ENCODE measurements at places on chromosomes 7 and 10. TPM values are rescaled to one million over a fixed set of nuclear protein-coding genes. Genes with fewer than 3 reads are reported as not detected.

Gene GFRA1
- total RNA-seq = 0.95 TPM

Gene ZNF33B
- 15.1 TPM for total RNA-seq

Gene GJC3
- total RNA-seq = not detected

Gene TMEM225B
- total RNA-seq = not detected

Gene FOXI2
- total RNA-seq = not detected
